ENCODE measurements at places on chromosomes 4 and X. TPM values are rescaled to one million over a fixed set of nuclear protein-coding genes. Genes with fewer than 3 reads are reported as not detected.

GRCh38 chrX:13667919-13668318 is 15.0 kb downstream of the TCEANC start:
- no peak for DNase-seq
- H3K27ac ChIP-seq: no peak overlapping the region
- H3K4me1 ChIP-seq: no peaks in the 10 kb centered on the region
- no peaks in the 10 kb centered on the region for H3K36me3 ChIP-seq

- no peaks in the 10 kb centered on the region for H3K36me3 ChIP-seq
- no peak overlapping the region for H3K27ac ChIP-seq
- H3K27me3 ChIP-seq: no peaks in the 10 kb centered on the region
- no peak for DNase-seq
- no peak overlapping the region for H3K4me3 ChIP-seq
These were observed 1548.7 kb downstream of the PCDH7 start for GRCh38 chr4:32268863-32269262.

ITIH6 gene
- not detected for total RNA-seq

DNA sequence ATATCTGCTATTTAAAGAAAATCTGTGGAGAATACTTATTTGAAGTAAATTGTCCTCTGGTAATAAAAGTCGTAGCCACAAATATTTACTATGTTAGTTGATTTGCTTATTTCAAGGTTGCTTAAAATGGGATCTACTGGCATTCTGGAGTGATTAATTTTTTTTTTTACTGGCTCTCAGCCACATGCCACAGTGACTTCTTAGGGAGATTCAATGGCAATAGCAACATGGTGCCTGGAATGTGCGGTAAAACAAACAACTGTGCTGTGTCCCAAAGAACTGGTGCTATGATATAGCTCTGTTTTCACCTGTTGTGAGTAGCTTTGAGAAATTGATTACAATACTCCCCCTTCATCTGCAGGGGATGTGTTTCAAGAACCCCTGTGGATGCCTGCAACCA is 324.3 kb downstream of the GPAT3 start:
- H3K4me1 ChIP-seq: no peaks in the 10 kb centered on the region
- no peak overlapping the region for H3K27ac ChIP-seq
- no peak overlapping the region for H3K4me3 ChIP-seq
- no peaks in the 10 kb centered on the region for H3K27me3 ChIP-seq

NPNT gene
- 354 TPM for total RNA-seq

DNA sequence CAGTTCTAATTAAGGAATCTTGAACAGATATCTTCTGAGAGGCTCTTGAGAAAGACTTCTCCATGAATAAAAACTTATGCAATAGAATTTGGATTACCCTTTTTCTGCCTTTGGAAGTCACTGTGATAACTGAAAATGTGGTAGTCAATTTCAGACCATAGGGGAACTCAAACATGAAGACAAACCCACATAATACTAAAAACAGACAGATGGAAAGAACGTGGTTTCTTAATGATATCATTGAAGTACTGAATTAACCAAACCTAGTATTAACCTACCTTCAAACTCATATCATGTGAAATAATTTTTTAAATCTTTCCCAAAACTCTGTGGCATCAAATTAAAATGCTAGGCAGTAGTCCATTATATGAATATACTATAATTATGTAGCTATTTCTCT is 153.5 kb downstream of the CAMK2D start:
- peaks cover 1% of the 10 kb centered on the region for H3K4me1 ChIP-seq
- no peak overlapping the region for H3K4me3 ChIP-seq
- no peaks in the 10 kb centered on the region for H3K36me3 ChIP-seq
- no peak overlapping the region for H3K27ac ChIP-seq
- no peak for DNase-seq
- H3K27me3 ChIP-seq: no peaks in the 10 kb centered on the region

GRCh38 chr4:187770345-187770744 is 225.2 kb upstream of the ZFP42 start:
- H3K27ac ChIP-seq: no peak overlapping the region
- no peaks in the 10 kb centered on the region for H3K36me3 ChIP-seq
- H3K4me3 ChIP-seq: no peak overlapping the region
- H3K4me1 ChIP-seq: no peaks in the 10 kb centered on the region
- DNase-seq: no peak

DNA sequence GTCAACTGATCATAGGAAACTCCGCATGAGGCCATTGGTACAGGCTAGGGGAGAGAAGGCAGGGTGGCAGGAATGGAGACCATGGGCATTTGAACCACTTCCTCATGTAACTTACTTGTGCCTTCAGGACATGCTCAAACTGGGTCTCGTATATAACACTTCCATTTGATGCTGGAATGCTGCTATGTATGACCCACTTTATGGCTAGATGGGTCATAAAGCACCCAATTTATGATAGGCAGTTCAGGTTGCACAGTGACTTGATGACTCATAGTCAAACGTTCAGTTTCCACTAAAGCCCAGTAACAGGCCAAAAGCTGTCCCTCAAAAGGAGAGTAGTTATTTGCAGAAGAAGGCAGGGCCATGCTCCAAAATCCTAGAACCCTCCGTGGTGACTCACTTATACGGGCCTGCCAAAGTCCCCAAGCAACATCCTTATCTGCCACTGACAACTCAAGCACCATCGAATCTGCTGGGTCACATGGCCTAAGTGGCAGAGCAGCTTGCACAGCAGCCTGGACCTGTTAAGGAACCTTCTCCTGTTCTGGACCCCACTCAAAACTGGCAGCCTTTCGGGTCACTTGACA is 236.4 kb downstream of the ZC4H2 start:
- H3K27ac ChIP-seq: no peak overlapping the region
- no peak for DNase-seq
- H3K4me1 ChIP-seq: no peaks in the 10 kb centered on the region
- H3K36me3 ChIP-seq: no peaks in the 10 kb centered on the region
- no peaks in the 10 kb centered on the region for H3K27me3 ChIP-seq

AFF2 gene
- 2.1 TPM for total RNA-seq

GRCh38 chrX:103356858-103357257 is 552 bp downstream of the TCEAL9 start:
- H3K27me3 ChIP-seq: no peaks in the 10 kb centered on the region
- H3K4me1 ChIP-seq: no peaks in the 10 kb centered on the region
- DNase-seq: no peak
- peak overlapping the region; percentile 36 for H3K27ac ChIP-seq
- peak overlapping the region; percentile 23 for H3K4me3 ChIP-seq

DNA sequence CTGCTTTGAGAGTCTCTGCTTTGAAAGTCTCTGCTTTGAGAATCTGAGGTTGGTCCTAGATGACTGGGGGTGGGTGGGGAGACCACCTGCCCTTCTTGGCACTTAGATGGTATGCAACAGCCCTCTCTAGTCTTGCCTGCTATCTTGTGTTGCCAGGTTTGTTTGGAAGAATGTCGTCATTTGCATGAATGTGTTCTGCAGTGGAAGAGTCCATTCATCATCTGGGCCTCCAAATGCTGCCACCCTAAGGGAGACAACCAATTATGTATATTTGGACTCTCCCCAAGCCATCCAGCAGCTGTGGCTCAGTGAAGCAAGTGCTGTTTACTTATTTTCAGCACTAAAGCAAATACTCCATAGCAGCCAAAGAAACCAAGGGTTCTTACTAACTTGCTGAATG is 44.6 kb upstream of the TRPC5OS start:
- no peaks in the 10 kb centered on the region for H3K27me3 ChIP-seq
- H3K4me3 ChIP-seq: no peak overlapping the region
- H3K36me3 ChIP-seq: no peaks in the 10 kb centered on the region
- DNase-seq: no peak

TBX22 gene
- total RNA-seq: not detected

DNA sequence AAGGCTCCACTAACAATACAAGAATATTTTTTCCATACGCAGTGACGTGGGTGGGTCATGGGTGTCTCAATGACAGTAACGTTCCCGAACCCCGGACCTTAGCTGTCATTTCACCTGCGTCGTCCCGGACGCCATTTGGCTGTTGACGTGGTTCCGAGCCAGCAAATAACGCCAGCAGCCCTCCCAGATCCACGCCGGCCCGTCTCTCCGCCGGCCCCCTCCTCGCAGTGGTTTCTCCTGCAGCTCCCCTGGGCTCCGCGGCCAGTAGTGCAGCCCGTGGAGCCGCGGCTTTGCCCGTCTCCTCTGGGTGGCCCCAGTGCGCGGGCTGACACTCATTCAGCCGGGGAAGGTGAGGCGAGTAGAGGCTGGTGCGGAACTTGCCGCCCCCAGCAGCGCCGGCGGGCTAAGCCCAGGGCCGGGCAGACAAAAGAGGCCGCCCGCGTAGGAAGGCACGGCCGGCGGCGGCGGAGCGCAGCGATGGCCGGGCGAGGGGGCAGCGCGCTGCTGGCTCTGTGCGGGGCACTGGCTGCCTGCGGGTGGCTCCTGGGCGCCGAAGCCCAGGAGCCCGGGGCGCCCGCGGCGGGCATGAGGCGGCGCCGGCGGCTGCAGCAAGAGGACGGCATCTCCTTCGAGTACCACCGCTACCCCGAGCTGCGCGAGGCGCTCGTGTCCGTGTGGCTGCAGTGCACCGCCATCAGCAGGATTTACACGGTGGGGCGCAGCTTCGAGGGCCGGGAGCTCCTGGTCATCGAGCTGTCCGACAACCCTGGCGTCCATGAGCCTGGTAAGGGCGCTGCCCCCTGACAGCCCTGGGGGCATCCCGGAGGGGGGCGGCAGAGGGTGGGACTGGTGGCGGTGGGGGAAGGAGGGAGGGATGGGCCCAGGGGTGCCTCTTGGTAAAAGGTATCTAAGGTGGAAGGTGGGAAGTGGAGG is at the start of gene CPE:
Gene CPE, plus strand, starts transcription at position 264 of the 933 bp plus-strand sequence. Its CDS starts 214 bp downstream, at position 478.
- H3K36me3 ChIP-seq: no peaks in the 10 kb centered on the region
- DNase-seq: peak; percentile 93
- peak within 1 kb of the TSS; percentile 70 for H3K4me3 ChIP-seq
- H3K4me1 ChIP-seq: peaks cover 3% of the 10 kb centered on the region
- peak within 1 kb of the TSS; percentile 79 for H3K27ac ChIP-seq
- no peaks in the 10 kb centered on the region for H3K27me3 ChIP-seq

DNA sequence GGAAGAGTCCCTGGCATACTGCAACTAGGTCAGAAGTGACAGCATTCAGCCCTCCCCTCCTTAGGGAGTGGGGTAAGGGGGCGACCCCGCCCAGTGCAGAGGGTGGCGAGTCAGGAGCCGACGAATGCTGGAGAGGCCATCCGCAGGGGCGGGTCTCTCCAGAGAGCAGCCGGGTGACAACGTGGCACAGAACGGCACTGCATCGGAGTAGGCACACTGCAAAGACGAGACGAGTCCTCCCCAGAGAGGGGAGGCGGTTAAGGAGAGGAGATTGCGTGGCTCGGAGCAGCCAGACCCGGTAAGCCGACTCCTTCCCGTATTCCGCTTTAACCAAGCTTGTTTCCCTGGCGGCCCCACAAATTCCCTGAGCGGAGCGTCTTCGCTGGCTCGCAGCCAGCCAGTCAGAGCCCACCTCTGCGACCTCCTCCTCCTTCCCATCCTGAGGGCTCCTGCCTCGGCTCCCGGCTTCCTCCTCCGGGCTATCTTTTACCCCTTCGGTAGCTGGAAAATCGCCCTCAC is 54.9 kb downstream of the LINC00632 start:
- H3K27me3 ChIP-seq: no peaks in the 10 kb centered on the region
- H3K4me1 ChIP-seq: no peaks in the 10 kb centered on the region
- DNase-seq: peak; percentile 84
- no peak overlapping the region for H3K27ac ChIP-seq
- no peaks in the 10 kb centered on the region for H3K36me3 ChIP-seq

DNA sequence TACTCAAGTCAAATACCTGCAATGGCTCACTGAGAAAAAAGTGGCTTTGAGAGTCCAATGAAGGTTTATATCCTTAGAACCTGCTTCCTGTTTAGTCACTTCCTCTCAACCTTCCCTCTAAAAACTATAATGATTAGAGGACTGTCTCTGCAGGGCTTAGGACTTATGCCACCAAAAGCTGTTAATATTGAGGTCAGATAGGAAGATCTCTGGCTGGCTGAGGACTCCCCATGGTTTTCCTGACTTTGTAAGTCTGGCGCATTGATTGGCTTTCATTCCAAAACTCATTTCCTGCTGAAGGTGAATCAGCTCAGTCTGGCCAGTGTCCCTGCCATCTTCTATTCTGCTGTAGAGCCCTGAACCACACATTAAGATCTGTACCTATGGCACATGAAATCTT is 140.9 kb upstream of the ANK2 start:
- no peak for DNase-seq
- H3K4me3 ChIP-seq: no peak overlapping the region
- no peaks in the 10 kb centered on the region for H3K27me3 ChIP-seq
- H3K4me1 ChIP-seq: no peaks in the 10 kb centered on the region

PDE6B gene
- 1.9 TPM for total RNA-seq

STPG2 gene
- total RNA-seq: 0.33 TPM

- H3K4me1 ChIP-seq: no peaks in the 10 kb centered on the region
- DNase-seq: no peak
- H3K4me3 ChIP-seq: no peak overlapping the region
- H3K27ac ChIP-seq: no peak overlapping the region
- H3K27me3 ChIP-seq: no peaks in the 10 kb centered on the region
These were observed 365.1 kb downstream of the MAGEB5 start for GRCh38 chrX:26581091-26581490.

DAPP1 gene
- 6.4 TPM for total RNA-seq

- H3K27me3 ChIP-seq: no peaks in the 10 kb centered on the region
- H3K4me3 ChIP-seq: no peak overlapping the region
- H3K27ac ChIP-seq: no peak overlapping the region
- no peaks in the 10 kb centered on the region for H3K4me1 ChIP-seq
- H3K36me3 ChIP-seq: no peaks in the 10 kb centered on the region
These were observed 261.5 kb downstream of the GPC3 start for GRCh38 chrX:133723930-133724329.

DMRTC1 gene
- total RNA-seq: not detected

GRCh38 chrX:114924423-114924822 is 93.0 kb downstream of the IL13RA2 start:
- no peaks in the 10 kb centered on the region for H3K27me3 ChIP-seq
- H3K4me3 ChIP-seq: no peak overlapping the region
- H3K27ac ChIP-seq: no peak overlapping the region
- H3K36me3 ChIP-seq: no peaks in the 10 kb centered on the region
- no peaks in the 10 kb centered on the region for H3K4me1 ChIP-seq

DNA sequence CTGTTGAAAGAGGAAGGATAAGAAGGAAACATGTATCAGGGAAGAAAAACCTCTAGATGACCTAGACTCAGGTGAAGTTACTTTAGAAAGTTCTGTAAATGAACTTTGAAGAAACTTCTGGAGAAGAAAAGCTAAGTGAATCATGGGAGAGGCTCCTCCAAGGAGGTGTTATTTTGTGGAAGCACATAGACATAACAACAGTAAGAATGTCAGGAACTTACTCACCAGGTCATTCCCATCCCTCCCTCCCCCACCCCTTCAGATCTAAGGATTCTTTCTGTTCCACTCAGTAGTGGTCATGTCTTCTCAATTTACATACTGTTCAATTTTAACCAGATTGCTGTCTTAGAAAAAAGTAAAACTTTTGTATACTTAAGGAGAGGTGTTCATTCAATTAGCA is 310.5 kb upstream of the DDX53 start:
- H3K36me3 ChIP-seq: no peaks in the 10 kb centered on the region
- H3K27me3 ChIP-seq: no peaks in the 10 kb centered on the region
- peaks cover 1% of the 10 kb centered on the region for H3K4me1 ChIP-seq

- no peak overlapping the region for H3K4me3 ChIP-seq
- no peak for DNase-seq
- no peaks in the 10 kb centered on the region for H3K4me1 ChIP-seq
- H3K36me3 ChIP-seq: no peaks in the 10 kb centered on the region
- no peak overlapping the region for H3K27ac ChIP-seq
These were observed 171.6 kb downstream of the FAT4 start for GRCh38 chr4:125486351-125486750.

Data from aorta (tissue), 5 donors.